CD4-positive, alpha-beta T cell treated with Interferon alpha-2 for 1 hour (primary cell): ENCODE measurements at places on chromosomes 16 and 17.

DNA sequence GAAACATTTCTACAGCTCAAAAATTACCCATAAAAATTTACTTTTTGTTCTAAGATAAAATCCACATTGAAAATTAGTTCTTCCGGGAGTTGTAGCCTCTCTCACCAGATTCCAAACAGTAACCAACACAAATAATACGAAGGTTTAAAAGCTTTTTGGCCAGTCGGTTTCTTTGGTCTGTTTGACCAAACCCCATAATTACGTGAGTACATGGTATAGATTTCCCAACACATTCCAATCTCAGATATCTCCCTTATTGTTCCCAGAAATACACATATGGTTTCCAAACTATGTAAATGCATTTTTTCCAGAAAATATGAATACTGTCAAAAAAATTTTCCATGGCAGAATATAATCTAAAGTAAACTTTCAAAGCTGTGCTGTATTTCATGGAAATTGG is 722.0 kb downstream of the KCNJ2 start:
- DNase-seq = no peak

DNA sequence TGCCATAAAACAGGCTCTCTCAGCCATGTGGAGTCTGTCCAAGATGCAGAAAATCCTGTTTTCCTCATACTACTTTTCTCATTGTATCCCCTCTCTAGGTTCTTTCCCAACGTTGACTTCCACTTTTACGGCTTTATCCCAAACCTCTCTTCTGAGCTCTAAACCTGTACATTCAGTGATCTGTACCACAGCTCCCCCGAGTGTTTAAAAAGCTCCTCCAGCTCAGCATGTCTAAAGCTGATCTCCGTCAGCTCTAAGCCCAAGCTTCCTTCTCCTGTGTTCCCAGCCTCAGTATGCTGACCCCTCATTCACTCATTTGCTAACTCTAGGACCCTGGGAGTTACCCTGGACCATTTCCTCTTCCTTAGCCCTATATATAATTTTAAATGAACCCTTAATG is 144.6 kb downstream of the DNAH9 start:
- no peak for DNase-seq

GRCh38 chr17:37138571-37139120 is 189.9 kb downstream of the AATF start:
- no peak for DNase-seq

DNA sequence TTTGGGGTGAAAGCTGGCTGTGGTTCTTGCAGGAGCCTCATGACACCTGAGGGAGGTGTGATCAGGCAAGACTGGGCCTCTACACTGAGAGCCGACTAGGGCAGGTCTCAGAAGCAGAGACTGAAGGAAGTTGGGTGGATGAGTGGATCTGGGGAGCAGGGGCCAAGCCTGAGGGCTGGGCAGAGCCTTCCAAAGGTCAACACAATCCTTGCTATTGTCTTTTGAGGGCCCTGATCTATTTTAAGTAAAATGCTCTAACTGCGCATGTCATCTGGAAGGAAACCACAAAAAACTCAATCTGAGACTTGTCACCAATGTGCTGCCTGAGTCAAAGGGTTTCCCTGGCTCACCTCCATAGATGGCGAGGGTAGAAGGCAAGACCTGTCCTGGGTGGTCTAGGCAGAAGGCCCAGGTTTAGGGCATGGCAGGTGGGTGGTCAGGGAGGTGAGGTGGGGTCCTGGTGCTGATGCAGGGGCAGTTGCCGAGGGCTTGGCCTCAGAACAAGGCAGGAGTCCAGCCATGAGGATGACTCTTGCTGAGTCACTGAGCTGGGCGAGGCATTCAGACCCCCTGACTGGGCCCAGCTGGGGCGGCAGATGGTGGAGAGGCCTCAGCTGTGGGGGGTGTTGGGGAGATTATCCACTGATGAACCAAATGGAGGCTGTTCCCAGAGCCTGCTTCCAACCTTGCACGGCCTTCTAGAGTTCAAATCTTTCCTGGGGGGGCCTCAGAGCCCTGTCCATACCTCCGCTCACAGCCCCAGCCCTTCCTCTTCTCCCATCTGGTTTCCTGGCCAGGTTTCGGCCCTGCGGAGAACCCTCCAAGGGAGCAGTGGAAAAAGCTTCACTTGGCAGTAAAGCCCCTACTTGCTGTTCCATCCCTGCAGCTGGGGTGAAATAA is 5.1 kb downstream of the MVP start:
- no peak for DNase-seq
